ENCODE measurements at places on chromosomes 2 and 18.
A peak's percentile ranks its signal among the peaks of the same experiment; 100 is the strongest.

- peak; percentile 78 for DNase-seq
Measured at GRCh38 chr18:46632401-46633071, 24.5 kb downstream of the LOXHD1 start.

GRCh38 chr2:173755798-173756197, 209.4 kb downstream of the SP3 start:
- no peak for DNase-seq

DNA sequence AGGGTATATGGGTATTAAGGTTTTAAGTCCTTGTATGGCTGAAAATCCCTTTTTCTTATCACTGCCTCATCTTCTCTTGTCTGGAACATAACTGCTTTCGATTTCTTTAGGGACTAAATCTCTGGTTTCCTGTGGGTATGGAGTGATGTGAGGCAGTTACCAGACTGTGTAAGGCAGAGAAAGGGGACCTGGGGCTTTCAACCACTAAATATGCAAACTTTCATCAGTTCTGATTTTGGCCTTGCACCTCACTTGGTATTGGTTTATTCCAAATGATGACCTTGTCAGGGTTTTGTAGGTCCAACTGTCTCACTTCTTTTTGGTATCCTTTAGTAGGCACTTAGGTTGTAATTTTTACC, 9.3 kb downstream of the MAP4K4 start:
- DNase-seq: no peak

DNA sequence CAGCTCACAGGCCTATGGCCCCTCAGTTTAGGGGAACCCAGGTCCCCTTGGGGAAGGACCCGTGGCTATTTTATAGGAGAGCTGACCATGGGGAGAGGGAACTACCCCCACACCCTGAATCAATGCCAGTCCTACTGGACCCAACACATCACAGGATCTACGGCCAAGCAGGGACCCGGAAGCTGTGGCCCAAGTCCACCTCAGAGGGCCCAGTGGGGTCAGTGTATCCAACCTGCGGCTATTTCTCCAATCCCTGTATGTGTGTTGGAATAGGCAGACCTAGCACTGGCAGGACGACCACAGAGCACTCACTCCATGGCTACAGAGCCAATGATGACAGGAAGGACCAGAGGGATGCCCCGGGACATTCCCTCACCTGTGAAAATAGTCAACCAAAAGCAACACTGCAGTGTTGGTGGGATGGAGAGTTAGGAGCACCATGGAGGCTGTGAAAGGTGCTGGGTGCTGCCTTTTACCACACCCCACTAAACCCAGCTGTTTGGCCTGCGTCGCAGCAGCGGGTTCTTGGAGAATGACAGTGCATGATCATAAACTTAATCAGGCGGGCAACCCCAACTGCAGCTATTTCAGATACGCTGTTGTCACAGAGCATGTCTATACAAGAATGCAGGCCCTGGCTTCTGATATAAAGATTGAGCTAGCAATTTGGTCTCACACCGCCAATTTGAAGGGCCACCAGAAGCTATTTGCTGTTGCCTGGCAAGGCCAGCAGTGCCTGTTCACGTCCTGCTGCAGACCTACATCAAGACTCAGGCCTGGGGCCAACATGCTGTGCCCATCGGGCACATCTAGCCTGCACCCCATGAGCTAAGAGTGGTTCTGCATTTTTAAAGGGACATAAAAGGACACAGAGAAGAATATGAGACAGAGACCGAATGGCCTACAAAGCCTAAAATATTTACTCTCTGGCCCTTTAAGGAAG, 110.4 kb downstream of the EIPR1 start:
- DNase-seq: no peak

DNA sequence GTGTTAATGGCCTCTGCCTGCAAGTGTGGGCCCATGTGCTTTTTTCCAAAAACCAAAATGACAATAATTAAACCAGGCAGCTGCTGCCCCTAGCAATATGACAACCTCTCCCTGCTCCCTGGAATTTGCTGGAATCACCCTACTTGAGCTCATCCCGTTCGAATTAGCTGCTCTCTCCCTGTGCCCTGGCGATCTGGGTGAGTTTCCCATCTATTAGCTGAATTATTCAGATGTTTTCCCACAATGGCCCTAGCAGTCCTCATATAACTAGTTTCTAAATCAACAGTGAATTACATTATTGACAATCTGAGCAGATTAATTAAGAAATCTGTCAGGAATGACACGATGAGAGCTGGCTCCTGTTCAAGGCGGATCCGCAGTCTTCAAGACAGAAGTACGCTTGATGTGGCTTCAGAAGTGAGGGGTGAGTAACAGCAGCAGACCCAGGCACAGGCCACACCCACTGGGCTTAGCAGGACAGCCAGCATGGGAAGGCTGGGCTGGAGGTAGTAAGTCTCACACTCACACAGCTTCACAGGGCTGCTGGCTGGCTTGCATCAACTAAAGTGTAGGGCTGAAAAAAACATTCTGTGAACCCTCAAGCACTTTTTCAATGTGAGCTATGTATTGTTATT, 366.2 kb upstream of the ID2 start:
- peak; percentile 79 for DNase-seq
